ENCODE measurements at places on chromosomes 1 and 21.

GRCh38 chr1:116873680-116874271, 35.9 kb upstream of the PTGFRN start:
- no peak for DNase-seq

- DNase-seq: no peak
Observed at GRCh38 chr1:110672001-110672752, 2.6 kb downstream of the KCNA3 start.

DNA sequence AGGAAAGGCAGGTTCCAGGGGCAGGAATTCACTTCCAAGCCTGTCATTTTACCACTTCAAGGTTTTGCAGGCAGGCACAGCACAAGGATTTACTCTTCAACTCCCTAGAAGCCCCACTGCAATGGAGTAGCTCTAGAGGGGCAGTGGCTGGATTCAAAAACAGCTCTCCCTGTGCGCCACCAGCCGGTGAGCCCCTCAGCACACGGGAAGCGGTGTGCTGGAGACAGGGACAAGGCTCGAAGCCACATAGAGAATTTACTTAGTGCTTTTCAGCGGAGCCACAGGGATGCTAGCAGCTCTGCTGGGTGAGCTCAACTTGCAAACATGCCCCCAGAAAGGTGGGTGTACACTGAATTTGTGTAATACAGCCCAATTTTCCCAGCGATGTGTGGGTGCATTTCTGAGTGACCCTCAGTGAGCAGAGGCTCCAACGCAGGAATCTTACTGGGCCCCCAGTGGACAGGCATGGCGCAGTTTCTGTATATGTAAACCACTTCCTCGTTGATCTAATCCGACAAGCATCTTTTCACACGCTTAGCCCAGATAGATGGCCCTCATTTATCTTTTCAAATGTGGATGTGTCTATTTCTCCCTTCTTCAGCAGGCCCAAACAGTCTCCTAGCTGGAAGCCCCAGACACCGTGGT, 10.9 kb downstream of the VWA5B1 start:
- no peak for DNase-seq

GRCh38 chr1:30505853-30506252, 217.5 kb downstream of the MATN1 start:
- no peak for DNase-seq

GRCh38 chr1:192580351-192580962, 4.9 kb downstream of the RGS1 start:
- DNase-seq: no peak

DNA sequence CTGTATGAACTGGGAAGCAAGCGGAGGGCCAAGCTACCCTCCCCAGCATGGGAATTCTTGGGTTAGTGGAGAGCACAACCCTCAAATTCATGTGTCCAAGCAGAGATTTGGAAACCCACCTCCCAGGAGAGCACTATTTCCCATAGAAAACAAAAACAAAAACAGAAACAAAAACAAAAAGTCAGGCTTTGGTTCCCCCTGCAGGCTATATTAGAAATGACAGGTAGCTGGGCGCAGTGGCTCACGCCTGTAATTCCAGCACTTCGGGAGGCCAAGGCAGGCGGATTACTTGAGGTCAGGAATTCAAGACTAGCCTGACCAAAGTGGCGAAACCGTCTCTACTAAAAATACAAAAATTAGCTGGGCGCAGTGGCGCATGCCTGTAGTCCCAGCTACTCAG, 10.8 kb downstream of the MINDY1 start:
- DNase-seq: no peak

DNA sequence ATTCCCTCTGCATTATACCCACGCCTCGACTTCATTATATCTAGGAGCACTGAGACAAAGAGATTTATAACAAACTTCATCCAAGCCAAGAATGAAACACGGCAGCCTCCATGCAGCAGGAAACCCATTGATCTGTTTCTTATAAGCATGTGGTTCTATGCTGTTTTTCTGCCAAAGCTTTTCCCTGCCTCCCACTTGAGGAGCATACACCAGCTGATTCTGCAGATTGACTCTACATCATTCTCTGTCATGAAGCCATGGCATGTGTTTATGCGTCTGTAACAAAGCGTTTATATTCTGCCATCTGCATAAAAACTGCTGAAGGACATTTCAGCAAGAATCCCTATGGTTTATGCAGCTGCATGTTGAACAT, 102.0 kb downstream of the CYYR1 start:
- no peak for DNase-seq

- no peak for DNase-seq
Observed at GRCh38 chr1:62237950-62238374, 43.3 kb downstream of the L1TD1 start.

DNA sequence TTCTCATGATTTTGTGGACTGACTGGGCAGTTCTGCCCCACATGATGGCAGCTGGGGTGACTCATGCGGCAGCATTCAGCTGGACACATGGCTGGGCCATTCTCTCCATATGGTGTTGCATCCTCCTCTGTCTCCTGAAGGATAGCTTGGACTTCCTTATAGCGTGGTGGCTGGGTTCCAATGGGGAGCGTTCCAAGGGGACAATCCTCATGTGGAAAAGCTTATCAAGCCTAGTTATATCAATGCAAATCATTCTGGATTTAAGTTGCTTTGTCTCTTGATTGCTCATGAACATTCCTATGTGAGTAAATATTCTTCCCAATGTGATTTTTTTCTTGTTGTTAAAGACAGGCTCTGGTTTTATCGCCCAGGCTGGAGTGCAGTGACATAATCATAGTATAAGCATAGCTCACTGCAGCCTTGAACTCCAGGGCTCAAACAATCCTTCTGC, 13.2 kb upstream of the SLC2A1 start:
- no peak for DNase-seq

DNA sequence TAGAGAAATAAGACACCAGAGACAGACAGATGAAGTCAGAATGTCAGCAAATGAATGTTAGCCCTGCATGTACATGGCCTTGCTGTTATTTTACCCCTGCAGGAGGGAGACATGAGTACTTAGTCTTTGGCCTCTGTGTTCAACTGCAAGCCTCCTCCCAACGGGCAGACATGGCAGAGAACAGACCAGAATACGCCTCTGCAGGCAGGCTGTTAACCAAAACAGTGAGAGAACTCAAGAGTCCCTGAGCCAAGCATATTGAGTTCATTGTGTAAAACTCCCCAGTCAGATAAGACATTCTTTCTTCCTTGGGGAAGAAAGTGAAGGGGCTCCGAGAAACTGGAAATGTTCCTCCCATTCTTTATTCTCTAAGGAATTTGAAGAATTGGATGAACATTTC, 150.9 kb downstream of the PHTF1 start:
- no peak for DNase-seq

DNA sequence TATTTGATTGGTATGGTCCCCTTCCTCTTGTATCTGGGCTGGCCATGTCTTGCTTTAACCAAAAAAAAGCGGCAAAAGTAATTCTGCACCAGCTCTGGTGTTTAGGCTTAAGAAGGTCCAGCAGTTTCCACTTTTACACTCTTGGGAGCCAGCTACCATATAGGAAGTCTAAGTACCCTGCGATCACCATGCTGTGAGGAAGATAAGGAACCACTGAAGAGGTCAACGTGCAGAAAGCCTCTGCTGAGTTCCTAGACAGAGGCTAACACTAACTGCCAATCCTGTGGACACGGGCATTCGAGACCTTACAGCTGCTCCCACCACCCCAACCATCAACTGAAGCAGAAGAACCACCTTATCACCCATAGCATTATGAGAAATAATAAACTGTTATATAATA, 331.4 kb downstream of the VAV3 start:
- DNase-seq: no peak

GRCh38 chr1:151508833-151509232, 2.4 kb upstream of the CGN start:
- no peak for DNase-seq

- no peak for DNase-seq
Observed at GRCh38 chr1:26861889-26862378, 1.0 kb upstream of the SFN start.

- no peak for DNase-seq
Observed at GRCh38 chr1:117077267-117077666, 17.1 kb downstream of the TTF2 start.

- no peak for DNase-seq
Observed at GRCh38 chr1:238318294-238319110, 427.8 kb upstream of the ZP4 start.

GRCh38 chr1:208604295-208604694, 360.1 kb upstream of the PLXNA2 start:
- DNase-seq: no peak

DNA sequence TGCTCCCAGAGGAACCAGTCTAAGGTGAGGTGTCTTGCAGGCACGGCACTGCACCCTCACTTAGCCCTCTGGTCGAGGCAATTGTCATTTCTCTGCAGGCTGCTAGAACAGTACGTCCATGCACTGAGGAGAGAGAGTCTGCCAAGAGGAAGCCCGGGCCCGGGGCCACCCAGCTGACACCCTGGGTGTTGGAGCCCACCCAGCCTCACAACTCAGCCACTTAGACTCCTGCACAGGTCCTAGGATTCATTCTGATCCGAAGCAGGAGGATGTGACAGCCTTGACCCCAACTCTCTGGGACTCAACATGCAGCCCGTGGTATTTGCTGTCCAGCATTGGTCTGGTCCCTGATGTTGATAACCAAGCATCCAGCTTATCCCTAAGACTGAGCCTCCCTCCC, 111.9 kb downstream of the ADSS2 start:
- no peak for DNase-seq

DNA sequence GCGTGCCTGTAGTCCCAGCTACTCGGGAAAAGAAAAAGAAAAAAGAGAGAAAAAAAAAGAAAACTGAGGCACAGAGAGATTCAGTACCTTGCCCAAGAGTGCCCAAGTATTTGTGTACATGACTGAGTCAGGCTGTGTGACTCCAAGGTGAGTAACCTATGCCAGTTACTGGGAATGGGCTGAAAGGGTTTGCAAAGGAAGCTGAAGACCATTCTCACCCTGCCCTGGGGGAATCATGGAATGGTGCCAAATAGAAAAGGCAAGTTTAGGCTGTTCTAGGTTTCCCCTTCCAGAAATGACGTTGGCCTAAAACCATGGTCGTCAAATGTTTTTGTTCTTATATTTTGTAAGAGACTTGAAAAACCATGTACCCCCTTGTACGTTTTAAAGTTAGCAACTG, 37.9 kb upstream of the LRIG2 start:
- DNase-seq: no peak

DNA sequence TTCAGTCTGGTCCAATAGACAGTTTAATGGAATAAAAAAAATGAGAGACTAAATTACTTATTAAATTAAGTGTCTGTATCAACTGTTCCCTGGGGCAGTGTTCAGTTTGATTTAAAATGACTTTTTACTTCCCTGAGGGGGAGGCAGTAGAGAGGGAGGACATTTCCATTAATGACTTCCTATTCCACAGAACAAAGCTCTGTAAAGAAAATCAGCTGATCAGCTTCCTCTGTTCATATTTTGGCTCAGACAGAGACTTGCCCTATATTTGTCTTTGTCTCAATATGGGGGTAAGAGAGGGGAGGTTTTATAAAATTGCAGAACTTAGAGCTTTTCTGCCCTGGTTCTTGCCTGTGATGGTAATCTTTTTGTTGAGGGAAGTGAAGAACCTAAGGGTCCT, 8.4 kb downstream of the CFAP126 start:
- no peak for DNase-seq

DNA sequence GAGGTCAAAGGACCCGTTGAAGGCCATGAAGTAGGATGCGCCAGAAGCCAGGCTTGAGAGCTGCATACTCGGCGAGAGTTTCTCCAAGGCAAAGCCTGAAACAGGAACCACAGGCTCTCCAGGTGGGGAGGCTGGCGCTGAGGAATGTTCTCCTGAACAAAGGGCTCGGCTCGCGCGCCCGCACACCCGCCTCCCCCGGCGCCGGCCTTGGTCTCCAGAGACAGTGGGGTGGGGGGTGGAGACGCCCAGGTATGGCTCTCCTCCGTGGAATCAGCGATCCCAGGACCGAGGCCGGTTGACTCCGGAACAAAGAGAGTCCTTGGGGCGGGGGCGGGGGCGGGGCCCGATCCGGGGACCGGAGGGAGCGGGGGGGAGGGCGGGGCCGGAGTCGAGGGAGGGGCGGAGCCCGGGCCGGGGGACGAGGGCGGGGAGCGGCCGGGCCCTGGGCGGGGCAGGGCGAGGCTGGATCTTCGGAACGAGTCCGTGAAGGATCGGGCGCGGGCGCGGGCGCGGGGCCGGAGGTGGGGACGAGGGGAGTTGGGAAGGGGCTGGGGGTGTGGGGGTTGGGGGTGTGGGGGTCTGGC, 85.0 kb downstream of the NKAIN1 start:
- DNase-seq: peak; percentile 65

DNA sequence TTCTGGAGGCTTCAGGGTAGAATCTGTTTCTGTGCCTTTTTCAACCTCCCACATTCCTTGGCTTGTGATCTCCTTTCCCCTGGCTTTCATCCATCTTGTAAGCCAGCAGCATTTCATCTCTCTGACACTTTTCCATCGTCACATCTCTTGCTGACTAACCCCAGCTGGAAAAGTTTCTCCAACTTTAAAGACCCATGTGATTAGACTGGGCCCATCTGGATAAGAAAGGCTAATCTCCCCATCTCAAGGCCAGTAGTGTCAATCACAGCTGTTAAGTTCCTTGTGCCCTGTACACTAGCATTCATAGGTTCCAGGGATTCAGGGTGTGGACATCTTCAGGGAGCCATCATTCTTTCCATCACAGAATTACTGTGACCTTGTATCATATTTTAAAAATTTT, 452.1 kb downstream of the TTLL7 start:
- DNase-seq: no peak

DNA sequence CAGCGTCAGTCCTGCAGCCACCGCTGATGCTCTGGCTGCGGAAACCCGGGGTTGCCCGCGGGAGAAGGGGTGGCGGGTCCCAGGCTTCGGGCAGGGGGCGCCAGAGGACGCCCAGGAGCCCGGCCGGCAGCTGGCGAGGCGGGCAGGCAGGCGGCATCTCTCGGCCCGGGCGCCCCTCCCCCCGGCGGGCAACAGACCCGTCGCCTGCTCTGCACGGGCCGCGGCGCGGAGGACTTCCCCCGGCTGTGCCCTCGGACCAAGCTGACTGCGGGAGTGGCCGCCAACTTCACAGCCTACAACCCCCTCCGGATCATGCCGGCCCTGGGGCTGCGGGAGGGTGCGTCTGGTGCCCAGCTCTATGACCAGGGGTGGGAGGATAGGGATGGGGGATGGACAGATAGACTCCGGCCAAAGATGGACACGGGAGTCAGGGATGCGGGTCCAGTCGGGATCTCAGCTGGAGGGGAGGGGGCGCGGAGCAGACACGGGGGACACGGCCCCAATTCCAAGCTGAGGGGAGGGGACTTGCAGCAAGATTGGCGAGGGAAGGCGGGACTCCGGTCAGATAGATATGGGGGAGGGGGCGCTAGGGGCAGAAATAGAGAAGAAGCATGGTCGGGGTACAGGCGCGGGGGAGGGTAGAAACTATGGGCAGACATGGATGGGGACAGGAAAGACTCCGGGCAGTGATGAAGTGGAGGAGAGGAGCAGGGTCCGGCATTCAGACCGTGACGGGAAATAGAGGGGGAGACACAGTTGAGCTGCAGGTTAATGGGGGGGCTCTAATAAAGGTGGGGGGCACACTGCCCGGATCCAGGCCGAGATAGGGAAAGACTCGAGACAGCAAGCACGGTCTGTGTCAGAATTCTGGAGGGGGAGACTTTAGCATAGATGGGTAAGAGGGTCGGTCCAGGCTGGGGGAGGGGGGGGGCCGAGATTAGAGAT, 1.1 kb downstream of the ADGRB2 start:
- peak; percentile 92 for DNase-seq

Data from HuH-7.5 (cell line).